ENCODE measurements at places on chromosomes 16 and 17. TPM values are rescaled to one million over a fixed set of nuclear protein-coding genes. Genes with fewer than 3 reads are reported as not detected.

The CCL1 gene
- total RNA-seq = not detected

- DNase-seq = no peak
These were observed 1403.8 kb upstream of the GOT2 start for GRCh38 chr16:60137891-60138290.

DNA sequence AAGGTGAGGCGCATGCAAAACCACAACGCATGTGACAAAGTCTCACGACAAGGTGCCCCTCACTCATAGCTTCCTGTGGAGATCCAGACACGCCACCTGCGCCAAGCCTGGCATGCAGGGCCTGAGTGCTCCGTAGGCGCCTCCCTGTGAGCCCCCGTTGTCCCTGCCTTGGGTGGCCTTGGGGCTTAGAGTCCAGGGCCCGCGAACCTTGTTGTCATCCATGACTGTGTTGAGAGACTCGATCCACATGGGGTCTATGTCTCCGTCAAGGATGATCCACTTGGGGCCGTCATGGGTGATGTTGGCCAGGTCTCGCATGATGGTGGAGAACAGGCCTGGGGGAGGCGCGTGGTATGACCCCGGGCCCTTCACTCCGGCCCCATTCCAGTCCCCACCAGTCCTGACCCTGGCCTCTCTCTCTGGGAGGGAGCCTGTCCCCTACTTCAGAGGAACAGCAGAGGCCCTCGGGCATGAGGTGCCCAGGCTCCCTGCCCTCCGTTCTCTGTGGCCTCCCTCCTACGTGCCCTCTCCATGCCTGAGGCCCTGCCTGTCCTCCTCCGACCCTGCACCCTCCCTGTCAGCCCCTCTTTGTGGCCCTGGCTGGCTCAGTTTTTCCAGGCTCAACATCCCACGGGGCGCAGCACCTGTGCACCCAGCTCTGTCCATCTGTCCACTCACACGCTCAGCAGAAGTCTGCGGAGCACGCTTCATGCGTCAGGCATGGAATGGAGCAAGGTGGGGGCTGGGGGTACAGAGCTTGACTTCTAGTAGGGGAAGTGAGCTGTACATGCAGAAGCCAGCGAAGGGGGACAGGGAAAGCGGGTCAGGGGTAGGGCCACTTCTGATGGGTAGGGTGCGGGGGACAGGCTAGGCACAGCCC is 85.7 kb downstream of the DNAH17 start:
- DNase-seq = no peak

GRCh38 chr17:31008374-31009041 is 37.7 kb downstream of the RNF135 start:
- peak; percentile 85 for DNase-seq

DNA sequence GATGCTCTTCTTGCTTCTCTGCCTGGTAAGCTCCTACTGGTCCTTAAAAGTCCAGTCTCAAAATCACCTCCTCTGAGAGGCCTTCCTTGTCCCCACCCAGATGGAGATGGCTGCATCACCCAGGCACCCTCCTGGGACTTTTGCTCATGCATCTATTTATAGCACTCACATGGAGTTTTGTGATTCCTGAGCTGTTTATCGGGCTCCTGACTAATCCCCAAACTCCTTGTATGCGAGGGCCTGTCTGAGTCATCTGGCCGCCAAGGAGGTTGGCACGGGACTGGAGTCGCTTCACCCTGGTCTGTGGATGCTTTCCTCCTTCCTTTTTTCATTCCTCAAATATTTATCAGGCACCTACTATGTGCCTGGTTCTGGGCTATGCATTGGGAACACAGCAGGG is 2.3 kb upstream of the MAP2K3 start:
- no peak for DNase-seq

- no peak for DNase-seq
These were observed 383.4 kb upstream of the RBFOX1 start for GRCh38 chr16:6949240-6949639.
